Activated B cell treated with CpG ODN at 0.5 μM for 24 hours (primary cell): ENCODE measurements at places on chromosomes 6 and 20. TPM values are rescaled to one million over a fixed set of nuclear protein-coding genes. Genes with fewer than 3 reads are reported as not detected.

The RAB44 gene
- total RNA-seq: 0.20 TPM in 1 of 2 replicates, not detected in the other

The ACAT2 gene
- 82.0 and 87.9 TPM in 2 replicates for total RNA-seq

The ATP5F1E gene
- total RNA-seq: 84.0 and 86.1 TPM in 2 replicates

DNA sequence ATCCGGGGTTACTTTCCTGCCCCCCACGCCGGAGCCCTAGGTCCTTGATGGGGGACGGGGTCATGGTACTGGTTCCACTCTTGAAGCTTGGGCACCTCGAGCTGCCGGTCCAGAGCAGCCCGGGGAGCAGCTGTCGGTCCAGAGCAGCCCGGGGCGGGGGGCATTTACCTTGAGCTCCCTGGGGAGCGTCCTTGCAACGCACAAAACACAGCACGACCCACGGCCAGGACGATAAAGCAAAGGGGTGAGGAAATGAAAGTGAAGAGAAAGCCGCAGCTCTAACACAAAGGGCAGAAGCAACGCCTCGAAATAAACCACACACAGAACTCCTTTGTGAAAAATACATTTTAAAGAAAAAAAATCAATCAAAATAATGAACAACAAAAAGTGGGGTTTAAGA, 39.1 kb downstream of the KCNQ2 start:
- DNase-seq: no peak

The DDX39B gene
- 431 and 484 TPM in 2 replicates for total RNA-seq

The POU5F1 gene
- total RNA-seq: 2.3 and 4.7 TPM in 2 replicates
